ENCODE measurements at places on chromosomes 2 and 18.

DNA sequence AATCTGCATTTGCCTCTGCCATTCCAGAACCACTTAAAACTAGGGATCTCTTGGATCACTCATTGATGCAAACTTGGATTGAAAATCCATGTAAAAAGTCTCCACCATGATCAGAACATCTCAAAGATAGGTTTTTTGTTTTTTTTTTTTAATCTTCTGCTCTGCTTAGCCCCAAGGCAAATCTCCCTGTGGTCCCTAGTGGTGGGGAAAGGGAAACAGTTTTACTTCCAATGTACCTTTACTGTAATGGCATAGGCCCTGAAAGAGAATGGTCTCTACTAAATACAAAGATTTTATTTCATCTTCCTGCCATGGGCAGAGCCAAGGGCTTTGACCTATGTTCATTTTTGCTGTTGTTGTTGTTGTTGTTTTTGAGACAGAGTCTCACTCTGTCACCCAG is 78.4 kb downstream of the KANSL1L start:
- DNase-seq: no peak

DNA sequence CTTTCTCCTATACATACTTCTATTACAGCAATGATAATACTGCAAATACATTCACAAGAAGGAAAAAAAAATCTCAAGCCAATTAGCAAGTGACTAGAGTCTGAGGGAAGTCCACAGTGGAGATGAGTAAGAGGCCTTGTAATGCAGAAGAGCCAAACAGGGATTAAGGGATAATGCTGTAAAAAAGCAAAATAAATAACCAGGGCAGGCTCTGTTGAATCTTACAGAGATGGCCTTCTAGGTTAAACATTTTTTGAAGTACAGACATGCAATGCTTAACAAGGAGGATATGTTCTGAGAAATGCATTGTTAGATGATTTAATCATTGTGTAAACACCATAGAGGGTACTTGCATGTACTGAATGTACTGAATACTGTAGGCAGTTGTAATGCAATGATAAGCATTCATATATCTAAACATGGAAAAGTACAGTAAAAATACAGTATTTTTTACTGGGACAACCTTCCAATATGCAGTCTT is 122.1 kb upstream of the RMDN2 start:
- DNase-seq: no peak

- DNase-seq: no peak
Observed at GRCh38 chr2:126863336-126864015, 35.2 kb upstream of the TEX51 start.

- no peak for DNase-seq
Observed at GRCh38 chr2:47580855-47581600, 178.1 kb downstream of the MSH2 start.

GRCh38 chr2:69185807-69186206 is 172.8 kb downstream of the ANTXR1 start:
- no peak for DNase-seq

All from tibial nerve (tissue), 4 donors.